ENCODE measurements at places on chromosomes 7 and 10. TPM values are rescaled to one million over a fixed set of nuclear protein-coding genes. Genes with fewer than 3 reads are reported as not detected.

DNA sequence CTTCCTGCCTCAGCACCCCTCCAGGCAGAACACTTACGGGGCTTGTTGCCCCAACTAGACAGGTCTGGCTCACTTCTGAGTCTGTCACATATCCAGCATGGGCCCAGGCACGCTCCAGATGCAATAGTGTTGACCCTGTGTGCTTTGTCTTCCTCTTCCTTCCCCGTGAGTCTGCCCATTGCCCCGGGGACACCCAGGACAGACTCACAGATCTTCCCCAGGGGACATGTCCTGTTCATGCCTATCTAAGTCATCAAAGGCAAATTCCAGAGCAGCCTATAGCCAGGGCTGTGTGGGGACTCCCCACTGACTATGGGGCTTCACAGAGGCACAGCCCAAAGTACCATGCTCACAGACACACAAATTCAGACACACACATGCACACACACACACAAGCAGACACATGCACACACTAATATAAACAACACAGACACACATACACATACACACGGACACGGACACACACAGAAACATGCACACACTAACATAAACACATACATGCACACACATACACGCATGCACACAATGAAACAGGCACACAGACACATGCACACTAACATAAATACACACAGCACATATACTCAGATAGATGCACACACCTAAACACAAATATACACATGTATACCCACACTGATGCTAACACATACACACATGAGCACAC is 175.8 kb downstream of the KCNMA1 start:
- no peaks in the 10 kb centered on the region for H3K36me3 ChIP-seq
- H3K27me3 ChIP-seq, result no peaks in the 10 kb centered on the region
- H3K27ac ChIP-seq, result no peak overlapping the region
- H3K4me1 ChIP-seq, result no peaks in the 10 kb centered on the region
- DNase-seq, result no peak

DNA sequence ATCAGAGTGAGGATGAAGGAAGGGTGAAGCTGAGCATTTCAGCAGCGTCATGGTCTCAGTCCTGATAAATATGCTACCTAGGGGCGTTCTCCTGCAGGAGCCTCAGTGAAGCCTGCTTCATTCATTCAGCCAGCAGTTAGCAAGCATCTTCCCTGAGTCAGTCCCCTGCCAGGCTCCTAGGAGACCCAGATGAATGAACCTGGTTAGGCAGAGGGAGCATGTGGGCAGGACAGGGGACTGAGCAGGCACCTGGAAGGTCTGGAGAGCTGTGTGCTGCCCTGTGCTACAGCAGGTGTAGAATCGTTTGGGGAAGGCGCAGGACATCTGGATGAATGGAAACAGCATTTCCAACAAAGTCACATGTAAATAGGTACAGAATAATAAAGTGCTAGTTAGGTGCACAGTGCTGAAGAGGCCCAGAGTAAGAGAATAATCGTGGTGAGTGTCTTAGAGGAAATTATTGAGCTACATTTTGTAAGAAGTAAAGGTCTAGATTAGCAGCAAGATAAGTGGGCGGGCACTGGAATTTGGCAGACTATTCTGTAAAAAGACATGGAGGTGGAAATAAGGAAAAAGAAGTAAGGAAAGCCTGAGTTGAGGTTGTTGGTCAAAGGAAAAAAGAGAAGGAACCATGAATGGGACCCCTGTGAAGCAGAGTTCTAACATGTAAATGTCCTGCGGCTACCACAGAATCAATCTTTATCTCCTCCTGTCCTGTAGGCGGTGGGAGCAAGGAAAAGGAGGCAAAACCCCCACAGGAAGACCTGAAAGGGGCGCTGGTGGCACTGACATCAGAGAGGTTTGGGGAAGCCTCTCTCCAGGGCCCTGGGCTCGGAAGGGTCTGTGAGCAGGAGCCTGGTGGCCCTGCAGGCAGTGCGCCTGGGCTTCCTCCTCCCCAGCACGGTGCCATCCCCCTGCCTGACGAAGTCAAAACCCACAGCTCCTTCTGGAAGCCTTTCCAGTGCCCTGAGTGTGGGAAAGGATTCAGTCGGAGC is 12.0 kb downstream of the ZSCAN25 start:
- no peak overlapping the region for H3K4me3 ChIP-seq
- peaks cover 72% of the 10 kb centered on the region for H3K36me3 ChIP-seq
- no peaks in the 10 kb centered on the region for H3K27me3 ChIP-seq
- DNase-seq, result no peak

- H3K27me3 ChIP-seq, result no peaks in the 10 kb centered on the region
- DNase-seq, result no peak
- H3K36me3 ChIP-seq, result no peaks in the 10 kb centered on the region
- H3K4me3 ChIP-seq, result no peak overlapping the region
- no peaks in the 10 kb centered on the region for H3K4me1 ChIP-seq
- no peak overlapping the region for H3K27ac ChIP-seq
Measured at GRCh38 chr7:50761713-50762112, 21.0 kb downstream of the GRB10 start.

DNA sequence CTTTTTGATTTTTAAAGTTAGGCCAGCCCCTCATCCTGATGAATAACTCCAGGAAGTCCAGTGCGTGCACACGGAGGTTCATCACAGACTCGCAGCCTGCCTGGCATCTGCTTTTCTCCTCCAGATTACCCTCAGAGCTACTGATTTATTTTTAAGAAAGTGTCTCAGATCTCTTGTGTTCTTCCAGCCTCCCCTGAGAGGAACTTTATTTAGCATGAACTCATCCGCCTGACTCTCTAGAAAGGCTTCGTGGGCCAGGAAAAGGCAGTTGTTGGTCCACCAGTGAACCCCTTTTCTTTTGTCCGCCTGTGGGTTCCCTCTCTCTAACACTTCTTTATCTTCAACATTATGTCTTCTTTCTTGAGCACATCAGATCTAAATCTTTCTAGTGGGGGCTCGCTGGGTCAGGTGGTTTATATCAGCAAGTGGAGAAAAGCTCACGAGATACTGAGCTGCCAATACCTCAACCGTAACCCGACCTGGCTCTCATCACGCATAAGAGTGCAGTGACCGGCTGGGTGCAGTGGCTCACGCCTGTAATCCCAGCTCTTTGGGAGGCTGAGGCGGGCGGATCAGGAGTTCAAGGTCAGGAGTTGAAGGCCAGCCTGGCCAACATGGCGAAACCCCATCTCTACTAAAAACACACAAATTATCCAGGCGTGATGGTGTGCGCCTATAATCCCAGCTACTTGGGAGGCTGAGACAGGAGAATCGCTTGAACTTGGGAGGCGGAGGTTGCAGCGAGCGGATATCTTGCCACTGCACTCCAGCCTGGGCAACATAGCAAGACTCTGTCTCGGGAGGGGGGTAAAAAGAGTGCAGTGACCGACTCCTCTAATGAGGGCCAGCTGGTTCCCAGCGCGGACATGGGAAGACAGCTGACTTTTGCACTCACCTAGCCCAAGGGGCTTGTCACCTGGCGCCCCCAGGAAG is 162.3 kb downstream of the CCDC3 start:
- no peaks in the 10 kb centered on the region for H3K4me1 ChIP-seq
- H3K36me3 ChIP-seq, result no peaks in the 10 kb centered on the region
- DNase-seq, result no peak
- no peak overlapping the region for H3K4me3 ChIP-seq

- H3K36me3 ChIP-seq, result no peaks in the 10 kb centered on the region
- H3K4me3 ChIP-seq, result no peak overlapping the region
- H3K4me1 ChIP-seq, result no peaks in the 10 kb centered on the region
- H3K27me3 ChIP-seq, result no peaks in the 10 kb centered on the region
Measured at GRCh38 chr10:99858849-99859248, 76.4 kb downstream of the ABCC2 start.

- H3K4me3 ChIP-seq, result no peak overlapping the region
- no peak overlapping the region for H3K27ac ChIP-seq
- no peaks in the 10 kb centered on the region for H3K36me3 ChIP-seq
Measured at GRCh38 chr10:126576336-126576735, 94.2 kb downstream of the C10orf90 start.

- H3K4me3 ChIP-seq, result no peak overlapping the region
- H3K27me3 ChIP-seq, result peaks cover 4% of the 10 kb centered on the region
- DNase-seq, result no peak
- no peak overlapping the region for H3K27ac ChIP-seq
Measured at GRCh38 chr7:155800301-155800700, 12.0 kb downstream of the SHH start.

- H3K27me3 ChIP-seq, result peaks cover 2% of the 10 kb centered on the region
- no peaks in the 10 kb centered on the region for H3K36me3 ChIP-seq
- H3K4me3 ChIP-seq, result no peak overlapping the region
- DNase-seq, result no peak
- no peaks in the 10 kb centered on the region for H3K4me1 ChIP-seq
- no peak overlapping the region for H3K27ac ChIP-seq
Measured at GRCh38 chr7:41694495-41694894, 8.4 kb downstream of the INHBA start.

- H3K36me3 ChIP-seq, result no peaks in the 10 kb centered on the region
- no peaks in the 10 kb centered on the region for H3K27me3 ChIP-seq
Measured at GRCh38 chr7:39948375-39948955, 1.6 kb upstream of the CDK13 start.

- DNase-seq, result no peak
- H3K4me1 ChIP-seq, result no peaks in the 10 kb centered on the region
- H3K4me3 ChIP-seq, result no peak overlapping the region
- no peaks in the 10 kb centered on the region for H3K27me3 ChIP-seq
- H3K36me3 ChIP-seq, result no peaks in the 10 kb centered on the region
Measured at GRCh38 chr7:105587909-105588635, 6.8 kb upstream of the EFCAB10 start.

DNA sequence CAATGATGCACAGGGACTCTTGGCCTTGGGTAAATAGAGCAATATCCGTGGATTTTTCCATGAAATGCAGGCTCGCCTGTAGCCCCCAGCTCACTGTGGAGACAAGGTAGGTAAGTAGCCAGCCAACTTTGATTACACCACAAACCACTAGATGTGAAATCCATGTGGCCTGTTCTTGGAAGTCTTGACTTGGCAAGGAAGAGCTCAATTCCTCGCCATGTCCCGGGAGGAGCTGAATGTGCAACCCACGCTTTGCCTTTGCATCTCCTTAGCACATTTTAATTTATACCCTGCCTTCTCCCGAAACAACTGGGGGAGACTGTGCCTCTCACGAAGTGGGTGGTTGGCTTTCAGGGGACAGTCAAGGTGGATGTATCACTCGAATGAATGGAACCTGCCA is 347.7 kb upstream of the MKI67 start:
- H3K4me3 ChIP-seq, result no peak overlapping the region
- no peaks in the 10 kb centered on the region for H3K36me3 ChIP-seq
- no peaks in the 10 kb centered on the region for H3K4me1 ChIP-seq

DNA sequence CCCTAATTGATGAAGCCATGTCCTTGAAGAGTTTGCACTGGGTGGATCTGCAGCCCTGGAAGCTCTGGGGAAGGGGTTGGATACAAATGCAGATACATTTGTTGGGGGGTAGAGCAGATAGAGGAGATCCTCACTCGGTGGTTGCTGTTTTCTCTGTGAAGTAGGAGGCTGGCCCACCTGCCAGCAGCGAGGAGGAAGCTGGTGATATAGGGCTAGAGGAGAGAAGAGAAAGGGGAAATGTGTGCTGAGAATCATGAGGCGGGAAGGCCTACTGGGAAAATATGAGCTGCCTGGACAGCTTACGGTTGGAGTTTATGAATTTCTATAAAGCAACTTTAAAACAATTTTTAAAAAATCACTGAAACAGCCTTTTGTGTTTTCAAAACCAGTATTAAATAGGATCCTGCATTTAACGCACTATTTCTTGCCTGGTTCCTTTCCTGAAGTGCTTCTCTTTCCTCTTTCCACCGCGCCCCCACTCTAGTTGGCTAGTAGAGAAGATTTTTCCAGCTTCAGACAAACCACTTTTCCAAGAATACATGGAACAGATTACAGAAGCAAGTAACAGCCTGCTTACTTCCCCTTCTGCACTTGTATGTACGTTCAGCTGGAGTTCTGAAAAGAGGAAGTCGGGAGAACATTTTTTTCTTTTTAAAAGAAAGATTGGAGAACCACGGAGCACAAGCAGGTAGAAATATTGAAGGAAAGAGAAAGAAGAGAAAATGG is 100.6 kb upstream of the GLCCI1 start:
- H3K4me1 ChIP-seq, result no peaks in the 10 kb centered on the region
- H3K4me3 ChIP-seq, result no peak overlapping the region
- DNase-seq, result no peak
- no peak overlapping the region for H3K27ac ChIP-seq
- peaks cover 3% of the 10 kb centered on the region for H3K36me3 ChIP-seq

- H3K27ac ChIP-seq, result no peak overlapping the region
- DNase-seq, result no peak
- H3K4me1 ChIP-seq, result peaks cover 5% of the 10 kb centered on the region
- no peaks in the 10 kb centered on the region for H3K27me3 ChIP-seq
- H3K36me3 ChIP-seq, result no peaks in the 10 kb centered on the region
Measured at GRCh38 chr10:99849536-99849935, 67.1 kb downstream of the ABCC2 start.

Gene ADIRF
- total RNA-seq, result not detected

Gene OPN1SW
- total RNA-seq, result not detected

Gene CRHR2
- not detected for total RNA-seq

Gene FEZF1
- total RNA-seq, result not detected

Gene AUTS2
- total RNA-seq, result 32.4 TPM

Gene PHYHIPL
- total RNA-seq, result not detected

Gene ERVW-1
- not detected for total RNA-seq

Gene STOX1
- total RNA-seq, result 0.30 TPM

Gene SSC4D
- total RNA-seq, result not detected

Gene NUTM2B
- total RNA-seq, result 2.4 TPM

Gene GALNT17
- not detected for total RNA-seq
